ENCODE measurements at places on chromosomes 5 and 9.

DNA sequence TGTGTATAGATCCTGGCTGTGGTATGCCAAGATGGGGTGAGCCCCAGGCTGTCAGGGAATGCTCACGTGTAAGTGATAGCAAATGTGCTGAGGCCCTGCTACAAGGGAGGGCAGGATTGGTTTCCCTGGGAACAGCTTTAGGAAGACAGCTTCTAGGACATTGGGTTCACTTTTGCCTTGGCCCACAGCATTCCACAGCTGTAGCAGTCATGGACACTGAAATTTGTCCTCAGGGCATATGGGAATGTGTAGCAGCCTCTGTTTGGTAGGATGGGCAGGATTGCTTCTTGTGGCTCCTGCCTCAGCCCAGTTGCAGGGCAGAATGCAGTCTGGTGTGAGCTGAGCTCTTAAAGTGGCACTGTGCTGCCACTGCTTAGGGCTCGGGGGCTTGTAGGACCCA lies 1061.7 kb upstream of the WWC1 start:
- no peak for DNase-seq

DNA sequence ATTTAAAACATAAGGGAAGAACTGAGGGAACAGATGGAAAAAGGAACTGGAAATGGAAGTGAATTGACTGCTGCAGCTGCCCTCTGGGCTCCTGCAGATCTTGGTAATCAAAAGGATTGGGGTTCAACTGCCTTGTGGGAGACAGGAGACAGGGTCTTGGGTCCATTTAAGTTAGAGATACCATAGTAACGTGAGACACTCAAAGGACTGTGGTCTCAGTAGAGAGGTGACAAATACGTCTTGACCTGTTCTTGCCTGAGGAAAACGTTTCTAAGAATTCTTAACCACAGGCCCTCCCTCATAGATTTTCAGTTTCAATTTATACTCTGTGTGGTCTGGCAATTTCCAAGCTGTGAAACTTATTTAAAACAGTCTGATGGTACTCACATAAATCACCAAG lies 100.8 kb upstream of the DHFR start:
- no peak for DNase-seq

GRCh38 chr5:169581580-169582227 lies 1.9 kb upstream of the SPDL1 start:
- peak; percentile 77 for DNase-seq

DNA sequence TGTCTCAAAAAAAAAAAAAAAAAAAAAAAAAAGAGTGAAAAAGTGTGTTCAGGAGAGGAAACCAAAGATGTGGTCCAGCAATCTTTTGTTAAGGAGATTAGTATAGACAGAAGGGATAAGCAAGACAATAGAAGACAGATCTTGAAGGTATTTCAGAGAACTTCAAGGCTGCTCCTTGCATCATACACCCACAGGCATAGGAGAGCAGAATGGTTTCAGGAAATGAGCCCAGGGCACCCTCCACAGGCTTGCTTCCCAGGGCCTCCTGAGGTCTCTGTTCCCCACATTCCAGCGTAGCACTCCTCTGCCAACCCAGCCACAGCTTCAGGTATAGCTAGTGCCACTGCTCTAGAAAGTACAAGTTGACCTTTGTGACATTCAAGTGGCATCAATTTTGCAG lies 65.8 kb downstream of the FSTL4 start:
- DNase-seq: no peak

GRCh38 chr9:103867886-103868285 lies 226.2 kb upstream of the SMC2 start:
- no peak for DNase-seq

DNA sequence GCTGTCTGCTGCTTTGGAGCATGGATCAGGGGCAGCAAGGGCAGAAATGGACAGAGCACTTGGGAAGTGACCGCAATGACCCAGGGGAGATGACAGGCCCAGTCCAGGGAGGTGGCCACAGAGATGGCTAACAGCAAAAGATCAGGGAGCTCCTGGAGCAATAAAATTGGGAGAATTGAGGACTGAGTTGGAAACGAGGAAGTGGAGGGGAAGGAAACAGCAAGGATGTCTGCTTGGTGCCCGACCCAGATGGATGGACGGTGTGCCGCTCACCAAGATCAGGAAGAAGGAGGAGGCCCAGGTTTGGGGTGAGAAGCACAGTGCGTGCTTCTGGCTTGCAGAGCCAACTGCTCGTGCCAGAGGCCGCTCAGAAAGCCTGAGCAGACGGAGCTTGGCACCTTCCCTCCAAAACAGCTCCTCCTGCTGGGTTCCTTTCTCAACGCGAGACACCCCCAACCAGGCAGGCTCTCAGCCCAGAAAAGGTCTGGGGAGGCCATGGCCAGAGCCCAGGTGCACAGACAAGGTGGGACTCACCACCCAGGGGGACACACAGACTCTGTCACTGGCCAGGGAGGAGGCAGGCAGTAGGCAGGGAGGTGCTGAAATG lies 1.7 kb upstream of the SLC34A1 start:
- DNase-seq: peak; percentile 30
